ENCODE measurements at places on chromosomes 6 and 20.

DNA sequence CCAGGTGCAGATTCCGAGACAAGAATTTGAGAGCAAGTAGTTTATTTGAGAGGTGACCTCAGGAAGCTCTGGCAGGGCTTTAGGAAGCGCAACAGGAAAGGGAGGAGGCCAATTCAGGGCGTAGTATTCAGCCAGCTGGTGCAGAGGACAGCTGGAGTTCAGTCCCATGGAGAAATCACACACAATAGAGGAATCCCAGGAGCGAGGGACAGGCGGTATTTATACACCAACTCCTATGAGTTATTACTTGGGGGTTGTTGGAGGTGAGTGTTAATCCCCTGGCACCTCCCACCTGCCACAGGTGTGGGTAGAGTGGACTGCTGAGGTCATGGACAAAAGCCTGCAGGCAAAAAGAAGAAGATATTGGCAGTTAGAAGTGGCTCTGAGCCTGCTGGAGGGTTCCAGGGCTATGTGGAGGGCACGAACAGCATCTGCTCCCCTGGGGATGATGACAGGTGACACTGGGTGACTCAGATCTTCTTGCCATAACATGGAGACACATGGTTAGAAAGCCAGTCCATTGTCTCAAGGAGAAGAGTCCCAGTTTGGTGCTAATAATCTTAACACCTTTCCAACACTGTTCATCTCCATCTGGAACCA, 13.9 kb upstream of the SULF2 start:
- DNase-seq: no peak

GRCh38 chr20:33830371-33830770, 19.2 kb downstream of the CHMP4B start:
- no peak for DNase-seq

DNA sequence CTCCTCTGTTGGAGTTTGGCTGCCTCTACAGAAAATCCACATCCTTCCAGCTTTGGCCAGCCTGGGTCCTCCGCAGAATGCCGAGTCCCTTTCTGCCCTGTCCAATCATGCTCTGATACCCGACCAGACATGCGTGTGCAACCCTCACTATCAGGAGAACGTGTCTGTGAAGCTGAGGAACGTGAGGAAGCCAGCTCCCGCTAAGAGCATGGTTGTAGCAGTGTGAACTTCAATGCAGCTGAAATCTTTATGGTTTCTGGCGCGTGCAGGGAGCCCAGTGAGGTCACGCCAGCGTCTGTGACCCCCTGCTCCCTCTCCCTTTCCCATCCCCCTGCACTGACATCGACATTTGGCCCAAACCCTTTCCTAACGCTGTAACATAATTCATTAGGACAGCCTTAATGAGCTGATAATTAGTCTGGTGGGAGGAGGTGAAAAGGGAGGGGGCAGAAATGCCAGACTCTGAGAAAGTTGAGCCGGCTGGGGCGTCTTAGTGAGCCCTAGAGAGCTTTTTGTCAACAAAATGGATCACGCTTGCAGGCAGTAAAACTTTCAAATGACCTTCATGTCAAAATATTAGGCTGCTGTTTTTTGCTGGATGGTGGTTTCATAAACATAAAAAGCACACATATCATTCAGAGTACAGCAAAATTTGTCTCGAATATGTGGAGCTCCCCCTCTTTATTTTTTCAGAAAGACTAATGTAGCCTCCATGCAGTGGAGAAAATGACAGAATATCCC, 423.3 kb downstream of the QKI start:
- no peak for DNase-seq

GRCh38 chr6:54846243-54846856, at the start of gene FAM83B:
TSS of gene FAM83B (plus strand) at chr6:54846771. CDS start at chr6:54870247, 23,476 bp downstream.
- no peak for DNase-seq

DNA sequence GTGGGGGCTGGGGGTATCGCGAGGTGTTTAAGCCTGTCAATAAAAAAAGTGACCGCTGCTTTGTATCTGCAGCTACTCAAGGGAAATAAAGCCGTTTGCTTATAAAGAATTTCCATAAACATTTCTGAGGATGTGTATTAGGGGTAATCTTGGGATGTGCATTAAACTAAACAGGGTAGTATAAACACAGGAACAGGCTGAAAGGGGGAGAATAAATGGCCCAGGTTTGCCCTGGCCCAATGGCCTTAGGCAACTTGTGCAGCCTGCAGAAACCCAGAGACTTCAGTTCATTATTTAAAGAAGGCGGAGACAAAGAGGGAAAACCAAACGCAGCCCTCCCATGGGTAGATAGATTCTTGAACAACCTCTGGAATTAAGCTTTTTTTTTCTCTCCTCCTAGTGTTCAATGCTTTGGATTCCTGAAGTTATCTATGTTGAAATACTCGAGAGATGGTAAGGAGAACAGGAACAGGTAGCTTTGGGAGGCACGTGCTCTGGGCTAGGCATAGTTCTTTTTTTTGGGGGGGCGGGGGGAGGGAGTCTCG, 35.6 kb upstream of the SALL4 start:
- DNase-seq: no peak

DNA sequence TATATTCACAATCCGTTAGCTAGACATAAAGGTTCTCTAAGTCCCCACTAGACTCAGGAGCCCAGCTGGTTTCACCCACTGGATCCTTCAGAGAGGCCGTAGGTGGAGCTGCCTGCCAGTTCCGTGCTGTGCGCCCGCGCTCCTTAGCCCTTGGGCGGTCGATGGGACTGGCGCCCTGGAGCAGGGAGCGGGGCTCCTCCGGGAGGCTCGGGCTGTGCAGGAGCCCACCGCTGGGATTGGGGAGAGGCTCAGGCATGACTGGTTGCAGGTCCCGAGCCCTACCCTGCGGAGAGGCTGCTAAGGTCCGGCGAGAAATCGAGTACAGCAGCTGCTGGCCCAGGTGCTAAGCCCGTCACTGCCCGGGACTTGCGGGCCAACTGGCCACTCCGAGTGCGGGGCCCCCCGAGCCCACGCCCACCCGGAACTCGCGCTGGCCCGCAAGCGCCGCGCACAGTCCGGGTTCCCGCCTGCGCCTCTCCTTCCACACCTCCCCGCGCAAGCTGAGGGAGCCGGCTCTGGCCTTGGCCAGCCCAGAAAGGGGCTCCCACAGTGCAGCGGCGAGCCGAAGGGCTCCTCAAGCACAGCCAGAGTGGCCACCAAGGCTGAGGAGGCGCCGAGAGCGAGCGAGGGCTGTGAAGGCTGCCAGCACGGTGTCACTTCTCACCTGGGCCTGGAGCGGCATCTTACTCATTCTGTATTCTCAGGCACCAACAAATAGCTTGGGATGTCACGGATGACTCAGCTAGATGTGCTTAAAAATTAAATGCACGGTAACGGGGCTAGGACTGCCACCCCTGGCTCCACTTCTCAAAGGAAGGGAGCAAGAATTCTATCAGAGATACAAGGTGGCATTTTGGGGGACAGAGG, 44.1 kb downstream of the IRF4 start:
- DNase-seq: no peak

DNA sequence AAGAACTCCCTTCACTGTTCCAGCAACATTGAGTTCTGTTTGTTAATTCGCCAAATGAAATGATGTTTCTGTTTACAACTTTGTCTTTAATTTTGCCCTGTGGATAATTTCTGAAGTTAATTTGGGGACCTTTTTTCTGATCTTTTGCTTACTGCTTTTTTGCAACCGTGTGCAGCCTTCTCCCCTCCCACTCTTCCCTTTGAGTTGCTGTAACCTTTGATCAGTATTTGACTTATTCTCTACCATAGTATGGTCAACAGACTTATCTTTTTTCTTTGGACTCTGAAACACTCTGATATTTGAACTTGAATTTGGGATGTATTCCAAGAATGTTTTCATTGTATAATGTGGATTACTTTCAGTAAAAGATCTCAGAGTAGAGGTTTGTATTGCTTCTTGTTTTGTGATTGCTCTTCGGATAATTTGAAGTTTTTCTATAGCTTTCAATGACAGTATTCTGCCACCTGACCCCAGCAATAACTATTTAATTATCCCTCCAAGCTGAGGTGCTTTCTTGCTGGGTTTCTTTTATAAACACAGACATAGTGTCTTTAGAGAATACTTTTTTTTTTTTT, 46.2 kb downstream of the LRRN4 start:
- DNase-seq: no peak

- no peak for DNase-seq
Observed at GRCh38 chr6:96562886-96563285, at the start of gene FHL5. TSS of gene FHL5 (plus strand) at chr6:96563128. CDS start at chr6:96603614, 40,486 bp downstream.

- no peak for DNase-seq
Observed at GRCh38 chr6:36771145-36771544, 68.1 kb downstream of the CPNE5 start.

DNA sequence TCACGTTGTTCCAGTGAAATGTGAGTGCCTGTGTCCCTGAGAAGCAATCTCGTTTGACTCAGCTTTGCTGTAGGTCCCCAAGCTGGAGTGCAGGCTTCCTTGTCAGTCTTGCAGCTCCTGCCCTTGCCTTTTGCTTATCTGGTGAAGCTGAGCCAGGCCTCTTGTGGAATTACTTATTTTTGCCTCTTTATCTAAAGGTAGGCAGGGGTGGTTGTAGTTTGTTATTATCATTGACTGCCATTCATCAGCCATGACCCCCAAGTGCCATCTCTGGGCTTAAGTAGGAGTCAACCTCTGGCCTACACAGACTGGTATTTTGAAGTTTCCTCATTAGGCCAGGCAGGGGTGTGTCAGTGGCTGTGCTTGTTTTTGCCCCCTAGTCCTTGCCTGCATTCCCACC, 2.1 kb downstream of the TMEM14B start:
- no peak for DNase-seq

DNA sequence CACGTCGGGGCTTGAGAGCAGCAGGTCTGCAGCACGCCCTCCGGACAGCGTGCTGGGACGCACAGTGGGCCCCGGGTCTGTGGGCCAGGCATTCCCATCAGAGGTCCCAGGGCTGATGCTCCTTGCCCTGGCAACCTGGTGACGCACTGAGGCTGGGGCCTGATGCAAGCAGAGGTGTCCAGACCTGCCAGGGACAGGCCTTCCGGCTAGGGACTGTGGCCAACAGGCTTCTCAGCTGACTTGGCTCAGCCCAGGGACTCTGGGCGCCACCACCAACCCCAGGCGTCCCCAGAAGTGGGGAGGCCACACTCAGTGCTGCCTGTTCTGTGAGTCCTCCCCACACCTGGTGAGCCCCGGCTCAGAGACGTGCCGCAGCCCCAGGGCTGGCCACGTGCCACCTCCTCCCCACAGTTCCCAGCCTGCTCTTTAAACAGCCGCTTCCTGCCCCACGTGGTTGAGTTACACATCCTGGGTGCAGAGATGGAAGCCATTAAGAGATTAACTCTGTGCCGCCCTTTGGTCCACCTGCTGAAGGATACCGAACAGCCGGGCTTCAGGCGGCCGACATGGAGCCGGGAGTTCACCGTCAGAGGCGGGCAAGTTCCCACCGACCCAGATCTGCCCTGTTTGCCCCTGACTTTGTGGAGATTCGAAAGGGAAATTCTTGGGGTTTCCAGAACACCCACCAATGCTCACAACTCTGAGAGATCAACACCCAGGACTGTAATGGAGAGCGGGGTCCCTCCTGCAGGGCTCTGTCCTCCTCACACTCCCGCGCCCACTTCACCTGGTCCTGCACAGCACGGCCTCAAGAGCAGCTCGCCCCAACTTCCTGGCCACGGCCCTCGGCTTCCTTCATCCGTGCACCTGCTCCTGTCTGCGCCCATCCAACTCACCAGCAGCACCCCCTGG, 37.6 kb upstream of the ZBP1 start:
- no peak for DNase-seq

- no peak for DNase-seq
Observed at GRCh38 chr6:123402052-123402451, 234.7 kb downstream of the TRDN start.

GRCh38 chr6:135673501-135674309, 176.2 kb upstream of the AHI1 start:
- no peak for DNase-seq

GRCh38 chr6:50713977-50714486, 706 bp downstream of the TFAP2D start:
- no peak for DNase-seq

DNA sequence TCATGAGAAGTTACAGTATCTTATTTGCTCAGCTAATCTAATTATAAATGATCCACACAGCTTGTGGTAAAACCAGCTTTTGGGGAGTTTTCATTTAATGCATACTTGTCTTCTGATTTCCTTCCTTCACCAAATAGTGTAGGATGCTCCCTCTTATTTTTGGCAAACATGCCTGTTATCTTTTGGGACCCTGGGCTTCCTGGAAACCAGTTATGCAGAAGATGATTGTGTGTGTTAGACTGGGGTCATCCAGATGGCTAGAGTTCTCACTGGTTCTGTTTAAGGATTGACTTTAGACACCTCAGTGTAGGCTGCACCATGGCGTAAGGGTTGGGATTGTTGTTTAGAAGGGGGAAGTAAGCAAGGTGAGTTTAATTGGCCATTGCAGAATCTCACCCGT, 61.3 kb downstream of the PTPN1 start:
- no peak for DNase-seq

DNA sequence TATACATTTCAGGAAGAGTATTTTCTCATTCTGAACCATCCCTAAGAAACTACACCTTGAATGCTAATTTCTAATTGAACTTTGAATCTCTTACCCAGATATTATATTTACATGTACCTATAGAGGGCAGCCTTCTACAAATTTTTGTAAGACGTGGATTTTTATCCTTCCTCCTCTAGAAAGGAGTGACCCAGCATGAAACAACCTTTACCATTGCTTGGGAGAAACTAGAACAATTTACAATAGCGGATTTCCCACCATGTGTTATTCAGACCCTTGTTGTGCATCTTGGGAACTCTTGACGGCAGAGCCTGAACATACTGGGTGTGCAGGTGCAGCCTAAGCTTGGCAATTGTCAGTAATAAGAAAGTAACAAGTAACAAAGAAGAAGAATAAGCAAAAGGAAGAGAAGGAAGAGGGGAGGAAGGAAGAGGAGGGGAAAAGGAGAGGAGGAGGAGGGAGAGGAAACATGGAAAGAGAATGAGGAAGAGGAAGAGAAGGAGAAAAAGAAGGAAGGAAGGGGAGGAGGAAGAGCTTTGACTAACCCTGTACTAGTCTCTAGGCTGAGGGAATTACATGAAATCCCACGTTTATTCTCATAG, 10.8 kb upstream of the TAAR1 start:
- no peak for DNase-seq

- DNase-seq: no peak
Observed at GRCh38 chr20:43283126-43283525, 93.4 kb upstream of the PTPRT start.

Data from esophagus squamous epithelium (tissue), 5 donors.